Kasumi-1 (cell line): ENCODE measurements at places on chromosomes 7 and 10.

DNA sequence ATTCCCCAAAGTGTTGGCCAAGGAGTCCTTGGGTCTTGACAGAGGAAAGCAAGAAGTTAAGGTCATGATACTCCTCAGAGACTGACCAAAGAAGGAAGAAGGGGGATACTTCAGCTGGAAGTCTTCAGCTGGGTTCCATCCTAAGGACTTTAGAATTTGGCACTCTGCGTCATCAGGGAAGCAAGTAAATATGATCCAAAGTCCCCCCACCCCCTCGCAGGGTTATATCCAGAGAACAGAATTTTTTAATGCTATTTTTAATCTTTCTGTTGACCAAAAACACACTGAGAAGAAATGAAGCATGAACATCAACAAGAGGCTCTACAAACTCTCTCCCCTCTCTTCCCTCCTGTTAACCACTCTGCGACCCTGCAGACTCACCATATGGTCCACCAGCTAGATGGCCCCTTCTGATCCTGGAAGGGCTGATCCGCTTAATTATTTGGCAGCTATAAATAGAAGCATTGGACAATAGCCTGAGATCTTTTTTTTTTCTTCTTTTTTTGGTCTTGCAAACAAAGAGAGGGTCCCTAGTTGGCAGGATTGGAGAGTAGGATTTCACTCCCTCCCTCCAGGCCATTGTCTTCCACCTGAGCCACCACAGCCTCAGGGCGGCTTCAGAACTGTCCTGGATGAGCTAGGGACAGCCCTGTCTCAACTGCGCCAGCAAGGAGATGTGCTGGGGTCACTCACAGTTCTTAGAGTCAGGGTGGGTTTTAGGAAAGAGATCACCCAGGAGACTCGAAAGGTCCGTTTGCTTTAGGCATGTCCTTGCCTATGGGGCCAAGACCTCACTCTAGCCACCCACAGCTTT, 196.0 kb downstream of the KCNMA1 start:
- no peak for DNase-seq

GRCh38 chr7:128076196-128076795, 45.1 kb upstream of the LRRC4 start:
- DNase-seq: no peak

DNA sequence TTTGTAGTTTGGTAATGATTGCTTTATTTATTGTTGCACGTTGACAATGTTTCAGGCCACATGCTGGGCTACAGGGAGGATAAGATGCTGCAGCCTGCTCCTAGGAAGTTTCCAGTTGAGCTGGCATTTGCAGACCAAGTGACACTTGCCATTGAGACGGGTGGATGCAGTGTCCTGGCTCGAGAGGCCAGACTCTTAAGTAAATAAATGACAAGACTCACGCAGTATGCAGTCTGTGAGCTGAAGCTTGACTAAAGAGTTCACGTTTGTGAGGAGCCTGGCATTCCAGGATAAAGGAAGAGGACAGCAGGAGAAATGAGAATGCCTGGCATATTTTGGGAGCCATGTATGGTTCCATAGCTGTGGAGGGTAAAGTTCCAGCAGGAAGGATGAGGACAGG, 105.8 kb downstream of the BAMBI start:
- DNase-seq: no peak

GRCh38 chr7:93973134-93973533, 31.0 kb downstream of the BET1 start:
- no peak for DNase-seq

DNA sequence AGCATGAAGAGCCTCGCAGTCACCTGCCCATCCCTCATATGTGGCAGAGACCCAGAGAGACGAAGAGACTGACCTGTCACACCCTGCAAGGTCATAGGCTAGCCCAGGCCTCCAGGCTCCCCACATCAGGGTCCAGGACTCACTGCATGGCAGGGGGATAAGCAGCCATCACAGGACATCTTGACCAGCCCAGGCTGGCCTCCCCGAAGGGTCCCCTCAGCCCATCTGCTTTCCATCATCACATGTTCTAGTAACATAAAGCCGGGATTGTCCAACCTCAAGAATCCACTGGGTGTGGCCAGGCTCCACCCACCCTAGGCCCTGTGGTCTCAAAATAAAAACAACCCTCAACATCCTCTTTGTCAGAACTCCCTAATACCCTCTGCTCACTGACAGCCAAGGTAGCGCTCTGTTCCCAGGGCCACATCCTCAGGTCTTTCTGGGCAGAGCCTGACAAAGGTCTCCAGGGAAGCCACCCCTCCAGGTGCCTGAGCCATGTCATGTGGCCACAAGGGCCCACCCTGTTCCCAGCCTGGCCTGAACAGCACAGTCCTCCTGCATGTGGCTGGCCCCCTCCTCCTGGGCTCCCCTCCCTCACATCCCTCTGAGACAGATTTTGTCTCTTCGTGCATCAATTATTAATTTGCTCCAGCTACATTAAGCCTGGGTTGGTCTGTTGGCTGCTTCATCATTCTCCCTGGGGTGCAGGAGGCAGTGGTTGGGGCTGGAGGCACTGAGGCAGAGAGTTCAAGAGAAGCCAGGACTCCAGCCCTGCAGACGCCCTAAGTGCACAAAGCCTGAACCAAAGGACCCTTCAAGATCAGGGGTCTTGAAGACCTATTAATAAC, 131.8 kb upstream of the UNC5B start:
- no peak for DNase-seq

- no peak for DNase-seq
These were observed 140.9 kb downstream of the AUTS2 start for GRCh38 chr7:69739190-69739589.

DNA sequence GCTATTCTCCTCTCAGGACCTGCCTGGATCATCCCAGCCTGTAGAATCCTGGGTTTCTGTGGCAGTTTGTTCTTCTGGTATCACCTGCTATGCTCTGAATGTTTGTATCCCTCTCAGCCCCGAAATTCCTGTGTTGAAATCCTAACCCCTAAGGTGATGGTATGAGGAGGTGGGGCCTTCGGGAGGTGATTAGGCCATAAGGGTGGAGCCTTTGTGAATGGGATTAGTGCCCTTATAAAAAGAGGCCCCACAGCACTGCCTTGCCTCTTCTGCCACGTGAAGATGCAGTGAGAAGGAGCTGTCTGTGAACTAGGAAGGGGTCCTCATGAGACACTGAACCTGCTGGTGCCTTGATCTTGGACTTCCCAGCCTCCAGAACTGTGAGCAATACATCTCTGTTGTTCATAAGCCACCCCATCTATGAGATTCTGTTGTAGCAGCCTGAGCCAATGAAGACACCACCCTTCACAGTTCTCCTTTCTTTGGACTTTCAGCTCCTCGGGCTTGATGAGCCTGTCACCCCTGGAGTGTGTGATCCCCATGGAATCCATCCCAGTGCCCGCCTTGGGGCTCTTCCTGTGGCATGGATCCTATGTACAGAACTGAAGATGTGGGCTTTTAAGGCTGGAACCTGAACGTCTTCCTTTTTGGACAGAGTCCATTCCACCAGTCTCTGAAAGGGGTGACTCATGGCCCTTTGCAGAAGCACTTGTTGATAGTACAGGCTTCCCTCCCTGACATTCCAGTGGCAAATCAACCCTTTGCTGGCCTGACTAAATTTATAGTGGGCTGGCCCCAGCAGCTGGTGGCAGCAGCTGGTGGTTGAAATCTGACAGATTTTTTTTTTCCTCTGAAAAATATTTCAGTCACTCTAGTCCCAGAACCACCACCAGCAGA, 138.0 kb downstream of the TACC2 start:
- no peak for DNase-seq

- DNase-seq: no peak
These were observed 312.8 kb downstream of the LRMDA start for GRCh38 chr10:75744261-75744660.

DNA sequence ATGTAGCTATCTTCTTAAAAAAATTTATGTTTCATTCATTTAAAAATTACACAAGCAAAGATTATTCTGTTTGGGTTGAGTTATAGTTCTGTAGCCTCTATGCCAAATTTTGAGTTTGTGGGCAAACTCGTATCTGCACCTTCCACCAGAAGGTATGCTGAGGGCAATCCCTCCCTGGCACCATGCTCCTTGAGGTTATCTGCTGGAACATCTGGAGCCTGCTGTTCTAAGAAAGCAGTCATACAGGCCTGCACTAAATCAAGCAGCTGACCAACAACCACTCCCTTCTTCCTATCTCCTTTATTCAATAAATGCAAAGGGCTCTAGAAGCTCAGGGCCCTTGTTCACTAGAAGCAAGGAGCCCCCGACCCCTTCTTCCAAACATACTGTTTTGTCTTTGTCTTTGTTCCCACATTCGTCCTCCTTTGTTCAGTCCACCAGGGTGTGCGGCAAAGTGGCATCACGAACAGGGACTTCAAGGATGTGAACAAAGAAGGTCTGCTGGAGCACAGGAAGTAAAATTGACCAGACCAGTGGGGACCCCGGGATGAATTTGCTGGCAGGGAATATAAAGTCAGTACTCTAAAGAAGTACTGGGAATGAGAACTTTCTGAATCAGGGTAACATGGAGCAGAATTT, 36.4 kb downstream of the OR13A1 start:
- no peak for DNase-seq

DNA sequence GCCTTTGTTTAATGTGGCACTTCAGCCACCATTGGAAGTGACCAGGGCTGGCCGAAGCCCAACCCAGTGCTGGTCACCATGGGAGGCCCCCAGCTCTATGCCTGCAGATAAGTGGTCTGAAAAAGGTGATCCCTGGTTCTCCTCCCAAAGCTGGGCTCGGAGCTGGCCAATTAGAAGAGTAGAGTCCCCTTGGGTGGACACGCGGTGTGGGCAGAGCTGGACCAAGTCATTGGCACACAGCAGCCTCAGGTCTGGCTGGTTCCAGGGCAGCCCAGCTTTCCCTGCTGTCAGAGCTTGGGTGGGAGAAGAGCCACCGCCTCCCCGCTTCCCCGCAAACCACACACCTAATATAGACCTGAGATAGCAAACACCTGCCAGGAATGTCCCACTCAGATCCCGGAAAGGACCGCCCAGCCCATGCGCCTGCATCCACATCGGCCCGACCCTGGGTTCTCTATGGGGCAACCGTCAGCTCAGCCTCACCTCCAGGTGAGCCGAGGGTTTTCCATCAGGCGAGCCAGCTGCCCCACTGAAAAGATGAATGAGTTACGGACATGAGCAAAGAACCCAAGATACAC, 84.3 kb downstream of the TCERG1L start:
- no peak for DNase-seq

- DNase-seq: no peak
These were observed 93.5 kb upstream of the DIP2C start for GRCh38 chr10:782751-783648.

GRCh38 chr7:108623220-108623619, 53.5 kb downstream of the DNAJB9 start:
- DNase-seq: no peak

- no peak for DNase-seq
These were observed 827.6 kb upstream of the AUTS2 start for GRCh38 chr7:68770649-68771048.

GRCh38 chr7:47192978-47193377, 388.9 kb downstream of the TNS3 start:
- no peak for DNase-seq

GRCh38 chr10:125538947-125539731, 143.8 kb downstream of the TEX36 start:
- DNase-seq: no peak

DNA sequence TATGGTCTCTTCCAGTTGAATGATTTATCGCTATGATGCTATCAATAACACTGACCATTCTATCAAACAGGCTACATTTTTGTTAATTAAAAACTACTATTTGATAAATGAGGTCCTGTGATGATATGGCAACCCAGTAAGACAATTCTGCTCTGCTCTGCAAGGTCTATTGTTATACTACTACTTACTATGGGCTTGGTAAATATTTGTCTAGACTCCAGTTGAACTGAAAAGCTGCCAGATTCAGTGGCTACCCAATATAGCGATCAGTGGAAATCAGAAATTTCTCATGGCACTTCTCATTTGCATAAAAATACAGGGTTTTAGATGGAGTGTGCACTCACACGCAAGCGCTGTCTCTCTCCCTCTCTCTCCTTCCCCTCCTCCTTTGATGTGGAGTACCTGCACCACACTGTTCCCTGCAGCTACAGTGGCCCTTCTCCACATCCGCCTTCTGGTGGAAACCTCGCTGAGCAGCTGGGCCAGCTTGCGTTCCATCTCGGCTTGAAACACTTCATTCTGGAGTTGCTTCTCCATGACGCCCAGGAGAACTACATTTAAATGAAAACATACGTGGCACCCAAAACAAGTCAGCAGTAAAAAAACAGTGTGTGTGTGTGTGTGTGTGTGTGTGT, 77.9 kb downstream of the KIAA1549 start:
- DNase-seq: no peak

DNA sequence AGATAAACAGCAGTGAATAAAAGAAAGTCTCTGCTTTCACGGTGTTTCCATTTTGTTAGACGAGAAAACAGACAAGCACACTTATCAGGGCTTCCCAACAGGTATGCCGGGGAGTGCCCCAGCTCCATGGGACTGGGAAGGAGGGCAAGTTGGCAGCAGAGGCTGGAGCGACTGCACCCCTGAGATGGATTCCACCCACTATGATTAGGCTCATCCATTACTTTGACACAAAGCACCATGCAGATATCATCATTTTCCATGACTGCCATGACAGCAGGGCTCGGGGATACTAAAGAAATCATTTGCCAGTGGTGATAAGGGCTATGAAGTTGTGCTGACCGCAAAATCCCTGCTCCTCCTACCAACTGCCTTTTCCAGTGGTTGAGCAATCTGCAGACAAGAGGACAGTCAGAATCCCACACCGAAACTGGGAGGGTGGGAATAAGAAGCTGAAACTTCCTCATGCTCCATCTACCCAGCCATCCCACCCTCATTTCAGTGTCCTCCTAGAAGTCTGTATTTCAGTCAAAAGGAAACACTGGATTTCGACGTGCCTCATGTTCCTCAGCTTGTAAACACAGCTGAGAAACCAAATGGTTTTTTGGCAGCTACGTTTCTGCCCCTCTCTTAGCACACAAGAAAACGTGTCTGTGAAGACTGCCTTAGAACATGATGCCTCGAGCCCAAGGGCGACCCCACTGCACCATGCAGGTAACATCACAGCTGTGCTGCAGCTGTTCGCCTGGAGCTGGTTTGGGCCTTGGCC, 15.5 kb downstream of the CREB3L2 start:
- DNase-seq: no peak

DNA sequence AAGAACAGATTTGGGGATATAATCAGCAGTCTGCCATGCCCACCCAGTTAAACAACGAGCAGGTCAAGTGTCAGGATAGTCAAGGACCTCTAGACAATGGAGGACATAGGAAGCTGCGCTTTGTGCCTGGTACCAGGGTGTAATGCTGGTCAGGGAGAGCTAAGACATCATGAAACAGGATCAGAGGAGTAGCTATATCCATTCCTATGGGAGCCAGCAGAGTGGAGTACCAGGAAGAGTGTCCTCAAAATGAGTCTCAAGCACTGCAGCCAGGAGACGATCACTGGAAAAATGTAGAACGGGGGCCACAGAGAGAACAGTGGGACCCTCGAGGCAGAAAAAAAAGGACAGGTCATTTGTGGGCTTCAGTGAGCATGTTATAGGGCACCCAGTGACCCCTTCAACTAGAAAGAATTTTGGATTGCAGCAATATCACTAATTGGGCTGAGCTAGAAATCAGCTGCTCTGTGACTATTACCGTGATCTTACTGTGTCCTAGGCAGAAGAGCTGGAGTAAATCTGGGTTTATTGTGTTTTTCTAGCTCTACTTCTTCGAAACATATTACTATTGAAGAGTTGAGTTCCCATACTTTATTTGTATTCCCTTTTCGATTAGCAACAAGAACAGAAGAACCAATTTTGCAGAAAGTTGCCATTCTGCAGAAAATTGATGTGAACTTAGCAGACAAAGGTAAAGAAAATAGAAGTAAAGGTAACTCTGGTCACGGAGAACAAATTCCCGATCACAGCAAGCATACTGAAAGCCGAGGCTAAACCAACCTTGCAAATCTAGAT, 319.6 kb downstream of the AHR start:
- DNase-seq: no peak

GRCh38 chr7:3393862-3394261, 92.8 kb downstream of the SDK1 start:
- DNase-seq: no peak
